ENCODE measurements at places on chromosomes 11 and 22. TPM values are rescaled to one million over a fixed set of nuclear protein-coding genes. Genes with fewer than 3 reads are reported as not detected.

MUC5AC gene
- not detected for total RNA-seq

FDX1 gene
- 19.2 TPM for total RNA-seq

PGA3 gene
- total RNA-seq, result not detected

TRPM5 gene
- total RNA-seq, result not detected

OR8G5 gene
- not detected for total RNA-seq

APOBEC3B gene
- 3.4 TPM for total RNA-seq

DUSP8 gene
- 1.5 TPM for total RNA-seq

RIMBP3C gene
- 0.20 TPM for total RNA-seq

TPBGL gene
- 0.20 TPM for total RNA-seq

OR52N4 gene
- total RNA-seq, result 0.40 TPM

CHCHD10 gene
- total RNA-seq, result 241 TPM

HORMAD2 gene
- total RNA-seq, result not detected

CAPN5 gene
- total RNA-seq, result 2.4 TPM

KRTAP5-10 gene
- not detected for total RNA-seq

FZD4 gene
- 0.04 TPM for total RNA-seq

NRGN gene
- 7.8 TPM for total RNA-seq

ARHGAP32 gene
- 6.5 TPM for total RNA-seq

CASP12 gene
- total RNA-seq, result not detected

FANCF gene
- total RNA-seq, result 14.0 TPM

Data from activated naive CD8-positive, alpha-beta T cell treated with anti-CD3 and anti-CD28 coated beads for 36 hours (primary cell).